ENCODE measurements at places on chromosomes 4 and X.

DNA sequence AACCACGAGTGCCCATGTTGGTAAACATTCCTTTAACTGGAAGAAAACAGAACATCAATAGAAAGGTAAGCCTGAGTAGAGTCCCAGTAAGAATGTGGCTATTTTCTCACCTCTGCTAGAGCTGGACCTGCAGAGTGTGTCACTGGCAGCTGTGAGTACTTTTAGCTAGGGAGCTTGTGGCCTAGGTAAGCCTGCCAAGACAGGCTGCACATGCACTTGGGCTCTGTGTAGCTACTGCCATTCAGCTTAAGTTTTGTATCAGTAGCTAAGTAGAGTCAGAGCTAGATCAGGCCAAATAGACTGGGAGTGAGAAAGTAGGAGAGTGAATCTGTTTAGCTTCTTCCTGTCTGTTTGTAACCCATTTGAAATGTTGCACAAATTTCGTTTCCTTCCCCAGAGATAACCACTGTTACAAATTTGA is 35.3 kb downstream of the RBPJ start:
- DNase-seq: no peak

- DNase-seq: no peak
Measured at GRCh38 chr4:56681853-56682525, 893 bp upstream of the HOPX start.

GRCh38 chrX:11380187-11380844 is 87.1 kb downstream of the AMELX start:
- no peak for DNase-seq

GRCh38 chr4:70288651-70289050 is 46.1 kb upstream of the CABS1 start:
- DNase-seq: no peak

- no peak for DNase-seq
Measured at GRCh38 chrX:16368696-16369095, 201.4 kb downstream of the MAGEB17 start.

DNA sequence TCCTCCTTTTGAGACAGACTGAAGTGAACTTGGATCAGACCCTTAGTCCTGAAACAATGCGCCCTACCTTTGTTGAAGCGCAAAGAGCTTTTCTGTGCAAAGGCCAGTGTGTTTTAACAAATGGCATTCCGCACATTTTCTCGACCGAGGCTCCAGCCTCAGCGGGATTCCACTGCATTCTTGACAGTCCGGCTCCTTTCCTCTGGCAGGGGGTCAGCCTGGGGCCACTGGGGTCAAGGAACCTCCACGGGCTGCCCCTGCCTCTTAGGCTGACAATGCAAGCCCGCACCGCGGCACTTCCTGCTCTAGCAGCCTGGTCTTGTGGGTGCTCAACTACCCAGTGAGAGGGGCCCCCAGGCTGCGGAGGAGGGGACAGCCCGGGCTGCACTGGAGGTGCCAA is 47.2 kb upstream of the TFDP3 start:
- DNase-seq: no peak

DNA sequence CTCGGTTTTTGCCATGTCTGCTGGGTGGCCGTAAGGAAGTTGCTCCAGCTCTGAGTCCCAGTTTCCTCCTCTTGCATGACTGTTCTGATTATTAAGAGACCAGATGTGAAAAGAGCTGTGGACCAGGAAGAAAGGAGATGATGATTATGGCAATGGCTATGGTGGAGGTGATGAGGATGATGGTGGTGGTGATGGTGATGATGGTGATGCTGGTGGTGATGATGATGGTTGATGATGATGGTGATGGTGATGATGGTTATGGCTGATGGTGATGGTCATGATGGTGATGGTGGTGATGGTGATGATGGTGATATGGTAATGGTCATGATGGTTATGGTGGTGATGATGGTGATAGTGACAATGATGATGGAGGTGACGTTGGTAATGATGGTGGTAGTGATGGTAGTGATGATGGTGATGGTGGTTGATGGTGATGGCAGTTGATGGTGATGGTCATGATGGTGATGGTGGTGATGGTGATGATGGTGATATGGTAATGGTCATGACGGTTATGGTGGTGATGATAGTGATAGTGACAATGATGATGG is 107.8 kb upstream of the NKX1-1 start:
- DNase-seq: no peak

GRCh38 chr4:119977076-119977940 is 89.3 kb downstream of the MAD2L1 start:
- no peak for DNase-seq

DNA sequence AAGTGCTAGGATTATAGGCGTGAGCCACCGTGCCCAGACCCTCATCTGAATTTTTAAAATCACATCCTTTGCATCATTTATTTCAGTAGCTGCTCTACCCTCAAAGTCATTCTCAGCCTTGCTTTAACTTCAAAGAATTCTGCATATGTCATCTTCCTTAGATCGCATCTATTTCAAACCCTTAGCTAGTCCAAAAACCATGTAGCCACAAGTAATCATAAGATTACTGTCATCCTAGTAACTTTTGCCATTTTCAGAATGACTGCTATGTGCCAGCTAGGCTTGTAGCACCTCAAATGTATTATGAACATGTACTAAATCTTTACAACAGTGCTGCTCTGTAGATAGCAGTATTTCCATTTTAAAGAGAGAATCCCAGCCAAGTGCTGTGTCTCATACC is 45.5 kb upstream of the KLF3 start:
- no peak for DNase-seq

DNA sequence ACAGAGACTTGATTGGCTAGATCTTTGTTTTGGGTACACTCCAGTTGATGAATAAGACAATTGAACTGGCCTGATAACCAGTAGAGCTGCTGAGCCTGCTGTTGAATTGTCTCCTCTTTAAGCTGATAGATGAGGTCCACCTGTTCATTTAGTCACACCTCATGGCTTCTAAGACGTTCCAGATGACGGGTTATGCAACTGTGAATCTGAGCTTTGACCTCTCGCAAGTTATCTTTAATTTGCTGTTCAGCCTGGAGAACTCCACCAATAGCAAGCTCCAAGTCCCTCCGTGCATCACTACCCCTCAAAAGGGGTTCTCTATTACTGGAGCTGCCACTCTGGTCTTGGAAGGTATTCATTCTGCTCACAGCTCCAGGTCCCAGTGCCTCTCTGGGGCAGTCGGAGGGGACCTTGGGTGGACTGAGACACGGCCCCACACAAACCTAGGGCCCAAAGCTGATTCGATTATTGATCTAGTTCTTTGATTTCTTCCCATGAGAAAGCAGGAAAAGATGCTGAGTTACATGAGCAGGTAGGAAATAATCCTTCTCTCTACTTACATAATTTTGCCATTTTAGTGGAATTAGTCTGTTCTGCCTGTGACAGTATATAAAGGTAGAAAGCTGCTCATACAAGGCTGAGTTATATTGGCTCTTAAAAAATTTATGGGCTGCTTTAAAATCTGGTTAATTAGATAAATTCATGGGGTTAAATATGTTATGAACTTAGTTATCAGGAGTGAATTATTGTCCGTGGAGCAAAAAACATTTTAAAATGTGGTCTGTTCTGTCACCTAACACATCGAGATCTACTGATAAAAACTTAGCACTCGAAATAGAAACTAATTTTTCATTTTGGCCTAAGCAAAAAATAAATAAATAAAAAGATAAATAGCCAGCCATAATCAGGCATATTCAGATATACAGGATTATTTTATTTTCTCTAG is 6.8 kb downstream of the MMAA start:
- no peak for DNase-seq

GRCh38 chr4:176383273-176384077 is 63.7 kb downstream of the SPCS3 start:
- DNase-seq: no peak

GRCh38 chr4:188811121-188811520 is 671.9 kb downstream of the TRIML1 start:
- no peak for DNase-seq

- DNase-seq: no peak
Measured at GRCh38 chr4:8892556-8893226, 21.1 kb upstream of the HMX1 start.

DNA sequence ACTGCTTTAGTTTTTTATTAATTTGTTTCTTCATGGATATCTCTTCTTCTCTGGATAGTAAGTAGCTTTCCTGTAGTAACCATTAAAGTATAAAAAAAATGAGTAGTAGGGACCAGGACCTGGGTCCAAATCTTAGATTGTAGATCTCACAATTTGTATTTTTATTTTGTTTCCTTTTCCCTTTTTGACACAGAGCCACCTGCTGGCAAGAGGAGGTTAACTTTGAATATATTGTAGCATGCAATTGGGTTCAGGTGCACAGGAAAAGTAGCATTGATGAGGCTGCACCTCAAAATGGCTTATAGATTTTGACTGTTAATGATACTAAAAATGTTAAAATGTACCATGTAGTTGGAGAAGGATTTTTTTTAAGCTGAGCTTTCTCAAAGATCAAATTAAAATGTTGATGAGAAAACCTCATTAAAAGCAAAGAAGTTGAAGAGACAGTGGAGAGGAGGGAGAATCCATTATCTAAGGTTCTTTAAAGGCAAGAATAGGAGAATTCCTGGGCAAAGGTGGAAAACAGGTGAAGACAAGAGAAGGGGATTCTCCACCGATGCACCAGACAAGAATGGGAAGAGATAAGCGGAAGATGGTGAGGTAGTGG is 48.3 kb upstream of the HPGDS start:
- DNase-seq: peak; percentile 0

- no peak for DNase-seq
Measured at GRCh38 chr4:166279261-166279660, 406.2 kb downstream of the TLL1 start.

- no peak for DNase-seq
Measured at GRCh38 chr4:72467633-72468032, 101.4 kb downstream of the ADAMTS3 start.

DNA sequence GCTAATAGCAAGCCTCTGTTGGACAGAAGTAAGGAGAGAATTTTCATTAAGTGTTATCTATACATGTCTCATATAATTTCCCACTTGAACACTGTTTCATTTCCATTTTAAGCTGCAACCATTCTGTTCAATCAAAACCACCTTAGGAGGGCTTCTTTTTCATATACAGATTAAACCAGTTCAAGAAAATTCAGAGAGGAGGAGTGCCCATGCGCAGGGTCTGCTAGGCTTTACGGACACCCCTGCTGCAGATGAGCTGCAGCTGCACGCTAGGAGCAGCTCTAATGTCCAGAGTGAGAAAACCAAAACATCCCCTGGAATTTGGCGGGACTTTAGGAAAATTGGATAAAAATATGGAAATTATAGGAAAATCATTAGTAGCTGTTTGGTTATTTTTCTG is 541.0 kb downstream of the SPRY1 start:
- DNase-seq: no peak

DNA sequence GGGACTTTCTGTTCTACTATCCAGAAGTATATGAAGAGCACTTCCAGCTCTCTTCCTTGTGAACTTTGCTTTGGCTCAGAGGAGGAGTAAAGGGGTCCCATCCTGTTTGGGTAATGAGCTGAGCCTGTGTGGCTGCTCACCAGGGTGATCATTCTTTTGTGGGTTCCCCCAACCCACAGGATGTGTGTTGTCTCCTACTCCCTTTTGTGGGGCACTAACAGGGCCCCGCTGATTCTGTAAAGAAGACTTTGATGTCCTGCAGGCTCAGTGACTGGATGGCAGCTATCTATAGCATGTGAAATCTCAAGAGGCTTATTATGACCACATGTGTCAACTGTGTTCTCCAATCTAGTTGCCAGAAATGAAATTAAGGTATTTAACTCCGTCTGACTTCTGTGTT is 40.8 kb downstream of the ZNF518B start:
- peak; percentile 17 for DNase-seq

DNA sequence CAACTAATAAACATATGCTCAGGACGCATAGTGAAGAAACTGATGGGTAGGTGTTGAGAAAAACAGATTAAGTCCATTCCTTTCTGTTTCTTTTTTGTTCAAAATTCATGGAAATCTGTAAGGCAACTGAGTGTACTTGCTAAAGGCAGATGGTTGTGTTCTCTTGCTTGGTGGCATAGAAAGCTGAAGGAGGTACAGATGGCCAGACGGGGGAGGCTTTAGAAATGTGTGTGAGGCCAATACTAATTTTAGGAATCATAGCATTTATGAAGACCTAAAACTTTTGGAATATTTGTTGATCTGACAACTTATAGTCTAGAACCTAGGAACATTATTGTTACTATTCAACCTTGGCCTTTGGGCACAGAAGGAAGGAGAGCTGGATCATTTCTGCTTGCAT is 56.8 kb upstream of the EMCN start:
- no peak for DNase-seq

DNA sequence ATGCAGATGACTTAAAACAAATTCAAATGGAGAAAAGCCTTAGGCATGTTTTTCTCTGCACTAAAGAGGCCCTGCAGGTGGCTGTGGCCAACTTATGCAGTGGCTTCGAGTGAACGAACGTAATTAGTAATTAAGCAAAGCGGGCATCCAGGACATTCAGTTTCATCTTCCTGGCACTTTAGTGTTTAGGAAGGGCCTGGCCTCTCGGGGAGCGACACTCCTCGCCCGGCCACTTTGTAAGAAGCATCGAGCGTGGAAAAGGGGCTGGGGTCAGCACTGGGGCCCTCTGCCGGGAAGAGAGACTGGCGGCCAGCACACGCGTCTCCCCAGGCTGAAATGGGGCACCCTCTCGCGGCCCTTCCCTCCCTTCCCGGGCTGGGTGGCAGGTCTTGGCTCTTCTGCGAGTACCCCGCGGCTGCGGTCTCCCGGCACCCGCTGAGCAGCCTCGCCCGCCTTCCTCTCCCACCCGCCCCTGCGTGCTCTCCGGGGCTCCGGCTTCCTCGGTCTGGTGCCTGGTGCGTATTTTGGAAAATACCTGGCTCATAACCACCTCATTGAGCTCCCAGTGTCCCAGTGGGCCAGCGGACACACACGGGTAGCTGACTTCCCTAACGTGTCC is 677 bp upstream of the CYP4V2 start:
- DNase-seq: peak; percentile 63

GRCh38 chr4:38704622-38705154 is 40.7 kb downstream of the KLF3 start:
- no peak for DNase-seq

DNA sequence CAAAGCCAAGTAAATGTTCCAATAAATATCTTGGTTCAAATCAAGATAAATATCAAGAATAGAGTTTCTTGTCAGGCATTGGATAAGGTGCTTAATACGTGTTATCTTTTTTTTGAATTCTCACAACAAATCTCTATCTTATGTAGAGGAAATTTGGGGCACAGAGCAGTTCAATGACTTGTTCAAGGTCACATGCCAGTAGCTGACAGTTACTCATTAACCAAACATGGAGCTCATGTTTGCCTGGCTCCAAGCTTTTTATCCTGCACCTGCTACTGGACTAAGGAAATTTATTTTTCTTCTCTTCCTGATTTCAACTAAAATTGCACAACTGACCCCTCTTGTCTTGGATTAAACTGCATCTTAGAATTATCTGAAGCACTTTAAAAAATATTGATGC is 76.3 kb downstream of the ATP10D start:
- DNase-seq: no peak

DNA sequence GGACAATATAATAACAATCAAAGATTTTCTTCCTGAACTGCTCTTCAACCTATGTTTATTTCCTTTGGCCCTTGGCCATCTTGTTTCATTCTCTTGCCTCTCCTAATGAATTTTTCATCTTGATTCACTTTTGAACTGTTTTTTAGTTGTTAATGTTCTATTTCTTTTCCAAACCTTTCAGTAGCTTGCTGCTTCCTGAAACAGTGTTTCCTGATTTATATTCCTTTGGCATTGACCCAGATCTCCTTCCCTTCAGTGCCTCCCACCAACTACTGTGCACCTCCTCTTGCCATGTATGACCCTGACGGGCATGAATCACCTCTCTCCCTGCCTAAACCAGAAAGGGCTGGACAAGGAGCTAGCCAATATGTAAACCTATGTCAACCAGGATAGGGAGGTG is 25.6 kb upstream of the SPP1 start:
- no peak for DNase-seq

GRCh38 chr4:86033171-86033570 is 326.7 kb downstream of the MAPK10 start:
- no peak for DNase-seq

GRCh38 chr4:26851129-26851528 is 9.5 kb upstream of the STIM2 start:
- DNase-seq: no peak

All from naive thymus-derived CD8-positive, alpha-beta T cell (primary cell).